IMR-90 (cell line): ENCODE measurements at places on chromosomes 2 and 18.

DNA sequence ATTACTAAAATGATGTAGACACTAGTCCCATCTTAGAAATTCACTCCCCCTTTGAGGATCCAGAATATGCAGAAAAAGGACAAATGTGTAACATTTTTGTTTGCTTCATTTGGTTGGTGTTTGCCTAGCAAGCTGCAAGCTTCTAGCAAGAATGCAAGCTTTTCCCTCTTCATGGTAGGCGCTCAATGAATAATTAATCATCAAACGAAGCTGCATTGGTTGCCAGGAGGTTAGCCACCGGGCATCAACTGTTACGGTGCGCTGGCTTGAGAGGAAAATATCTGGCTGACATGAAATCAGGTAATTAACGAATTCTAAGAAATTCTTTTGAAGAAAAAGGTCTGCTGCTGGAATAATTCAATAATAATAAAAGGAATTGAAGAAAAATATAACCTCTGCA, 341.0 kb upstream of the KYNU start:
- DNase-seq: no peak

DNA sequence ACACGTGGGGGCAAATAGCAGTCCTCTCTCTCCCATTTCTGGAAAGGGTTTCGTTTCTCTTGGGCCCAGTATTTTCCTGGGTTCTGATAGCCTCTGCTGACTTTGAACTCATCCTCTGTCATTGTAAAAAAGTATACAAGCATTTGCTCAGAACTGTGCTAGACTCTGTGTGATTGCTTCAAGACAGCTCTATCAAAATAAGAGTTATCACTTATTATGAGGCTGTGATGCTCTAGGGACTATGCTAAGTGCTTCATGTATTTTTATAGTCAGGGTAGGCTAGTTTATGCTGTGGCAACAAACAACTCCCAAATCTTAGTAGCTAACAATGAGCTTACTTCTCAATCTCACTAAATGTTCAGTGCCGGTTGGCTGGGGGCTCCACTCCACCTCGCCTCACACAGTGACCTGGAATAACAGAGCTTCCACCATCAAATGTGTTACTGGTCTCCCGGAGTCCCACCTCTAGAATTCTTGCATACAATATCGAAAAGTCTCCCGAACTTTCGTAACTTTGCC, 110.8 kb upstream of the CDC42EP3 start:
- no peak for DNase-seq

- DNase-seq: peak; percentile 70
Observed at GRCh38 chr18:22930089-22930713, 2.9 kb upstream of the RBBP8 start.

DNA sequence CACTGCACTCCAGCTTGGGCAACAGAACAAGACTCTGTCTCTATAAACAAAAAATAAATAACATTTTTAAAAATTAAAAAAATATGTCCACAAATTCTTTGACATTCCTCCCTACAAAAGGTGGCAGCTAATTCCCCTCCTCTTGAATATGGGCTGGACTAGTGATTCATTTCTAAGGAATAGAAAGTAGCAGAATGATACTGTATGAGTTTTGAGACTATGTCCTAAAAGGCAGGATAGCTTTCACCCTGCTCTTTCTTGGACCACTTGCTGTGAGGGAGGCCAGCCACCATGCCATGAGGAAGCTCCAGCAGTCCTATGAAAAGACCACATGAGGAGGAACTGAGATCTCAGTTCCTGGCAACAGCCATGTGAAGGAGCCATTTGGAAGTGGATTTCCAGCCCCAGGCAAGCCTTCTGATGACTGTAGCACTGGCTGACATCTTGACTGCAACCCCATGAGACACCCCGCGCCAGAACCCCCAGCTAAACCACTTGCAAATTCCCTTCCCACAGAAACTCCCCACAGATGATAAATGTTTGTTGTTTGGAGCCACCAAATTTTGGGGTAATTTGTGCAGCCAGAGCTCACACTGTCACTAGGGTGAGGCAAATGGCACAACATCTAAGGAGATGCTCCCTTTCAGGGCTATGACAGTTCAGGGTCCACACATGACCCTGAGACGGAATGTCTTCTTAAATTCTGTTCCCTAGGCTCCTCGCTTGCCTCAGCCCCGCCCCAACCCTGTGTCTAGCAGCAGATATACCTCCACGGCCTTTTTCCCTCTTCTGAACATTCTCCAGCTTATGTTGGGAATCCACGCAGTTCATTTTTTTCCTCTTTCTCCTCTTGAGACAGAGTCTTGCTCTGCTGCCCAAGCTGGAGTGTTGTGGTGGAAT, 17.1 kb upstream of the ATOH8 start:
- no peak for DNase-seq

DNA sequence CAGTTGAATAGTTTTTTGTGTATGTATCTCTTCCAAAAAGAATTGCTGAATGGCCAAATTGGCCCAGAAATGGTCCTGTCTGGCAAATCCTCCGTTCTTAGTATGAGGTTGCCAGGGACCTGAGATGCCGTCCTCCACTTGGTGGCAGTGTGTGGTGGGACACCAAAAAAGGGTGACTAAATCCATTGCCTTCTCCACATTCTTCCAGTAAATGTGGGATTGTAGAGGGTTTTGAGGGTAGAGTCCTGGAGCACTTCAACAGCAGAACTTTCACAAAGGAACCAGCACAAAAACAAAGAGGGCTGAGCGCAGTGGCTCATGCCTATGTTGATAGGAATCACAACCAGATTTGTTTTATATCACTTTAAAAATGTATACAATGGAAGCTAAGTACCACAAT, 199.9 kb downstream of the BCL2 start:
- peak; percentile 8 for DNase-seq
